ENCODE measurements at places on chromosomes 2 and 18.

- peak; percentile 58 for DNase-seq
Observed at GRCh38 chr2:190069936-190070696, 7.6 kb upstream of the MSTN start.

DNA sequence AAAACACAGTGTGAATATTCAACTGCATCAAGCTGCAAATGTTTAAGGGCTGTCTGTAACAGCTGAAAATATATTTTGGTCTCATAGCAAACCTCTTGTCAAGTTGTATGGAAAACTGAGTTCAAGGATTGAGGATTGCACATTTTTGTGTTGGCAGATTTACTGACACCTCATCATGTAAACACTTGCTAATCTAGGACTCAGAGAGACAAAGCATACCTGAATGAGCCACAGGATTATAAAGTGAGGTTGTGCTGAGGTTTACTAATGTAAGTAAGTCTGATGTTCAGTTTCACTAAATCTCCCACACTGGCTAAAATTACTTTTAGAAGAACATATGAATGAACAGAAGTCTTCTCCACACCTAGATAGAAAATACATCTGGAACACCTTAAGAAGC, 1993.1 kb upstream of the CELF4 start:
- no peak for DNase-seq

DNA sequence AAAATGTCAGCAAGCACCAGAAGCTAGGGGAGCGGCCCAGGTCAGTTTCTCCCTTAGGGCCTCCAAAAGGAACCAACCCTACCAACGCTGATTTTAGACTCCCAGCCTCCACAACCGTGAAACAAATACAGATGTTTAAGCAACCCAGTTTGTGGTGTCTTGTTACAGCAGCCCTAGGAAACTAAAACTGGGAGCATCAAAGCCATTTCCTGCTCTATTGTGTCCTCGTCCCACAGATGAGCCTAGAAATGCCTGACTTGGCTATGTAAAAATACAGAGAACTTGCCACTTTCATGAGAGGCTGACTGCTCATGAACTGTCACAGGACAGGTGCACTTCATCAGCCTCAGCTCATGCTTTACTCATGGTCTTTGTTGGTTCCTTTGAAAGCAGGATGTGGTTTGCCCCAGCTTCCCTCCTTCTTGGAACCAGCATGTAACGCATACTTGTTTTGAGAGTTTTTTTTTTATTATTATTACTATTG, 97.6 kb upstream of the SLC39A10 start:
- DNase-seq = no peak

DNA sequence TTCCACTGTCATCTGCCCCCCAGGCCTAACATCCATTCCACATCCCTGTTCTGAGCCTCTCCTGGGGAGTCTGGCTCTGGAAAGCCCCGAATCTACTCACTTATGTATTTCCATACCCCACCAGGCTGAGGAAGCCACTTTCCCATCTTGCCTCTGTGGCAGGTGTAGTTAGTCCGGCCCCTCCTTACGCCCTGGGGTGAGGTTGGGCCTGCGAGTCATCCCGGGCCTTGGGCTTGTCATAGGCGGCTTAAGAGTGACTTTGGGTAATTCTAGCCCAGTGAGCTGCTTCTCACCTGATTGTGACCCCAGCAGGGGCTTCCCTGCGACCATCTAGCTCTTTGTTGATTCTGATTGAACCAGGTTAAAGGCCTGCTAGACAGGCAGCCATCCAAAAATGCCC, 21.1 kb downstream of the PCARE start:
- DNase-seq = no peak

DNA sequence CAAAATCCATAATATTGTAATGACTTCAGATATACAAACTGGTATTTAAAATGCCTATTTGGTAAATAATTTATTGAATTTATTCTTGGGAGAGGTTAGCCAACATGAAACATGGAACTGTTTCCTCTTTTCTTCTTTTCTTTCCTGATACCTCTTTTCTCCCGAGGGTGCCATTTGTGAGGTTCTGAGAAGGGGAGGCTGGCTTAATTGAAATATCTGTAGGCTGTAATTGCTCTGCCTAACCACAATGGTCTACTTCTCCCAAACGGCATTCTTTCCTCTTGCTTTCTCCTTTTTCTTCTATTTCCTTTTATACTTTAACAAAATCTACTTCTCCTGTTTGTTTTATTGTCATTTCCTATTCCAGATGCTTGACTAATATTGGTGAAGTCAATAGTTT, 114.9 kb downstream of the TCF4 start:
- DNase-seq = no peak

DNA sequence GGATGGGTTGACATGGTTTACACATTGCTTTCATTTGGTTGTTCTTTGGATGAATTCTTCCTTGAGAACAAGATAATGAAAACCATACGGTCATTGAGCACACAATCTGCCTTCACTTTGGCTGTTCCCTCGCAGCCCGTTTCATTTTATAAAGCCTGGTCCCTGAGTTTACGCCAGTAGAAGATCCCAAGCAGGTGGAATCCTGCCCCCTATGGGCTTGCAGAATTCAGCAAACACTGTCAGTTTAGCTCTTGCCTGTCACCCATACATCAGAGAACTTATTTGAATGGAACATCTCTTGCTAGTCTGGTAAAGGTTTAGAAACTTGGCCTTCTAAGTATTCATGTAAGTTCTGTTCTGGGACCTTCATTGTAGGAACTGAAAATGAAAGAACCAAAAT, 666.4 kb upstream of the ZEB2 start:
- DNase-seq = no peak

DNA sequence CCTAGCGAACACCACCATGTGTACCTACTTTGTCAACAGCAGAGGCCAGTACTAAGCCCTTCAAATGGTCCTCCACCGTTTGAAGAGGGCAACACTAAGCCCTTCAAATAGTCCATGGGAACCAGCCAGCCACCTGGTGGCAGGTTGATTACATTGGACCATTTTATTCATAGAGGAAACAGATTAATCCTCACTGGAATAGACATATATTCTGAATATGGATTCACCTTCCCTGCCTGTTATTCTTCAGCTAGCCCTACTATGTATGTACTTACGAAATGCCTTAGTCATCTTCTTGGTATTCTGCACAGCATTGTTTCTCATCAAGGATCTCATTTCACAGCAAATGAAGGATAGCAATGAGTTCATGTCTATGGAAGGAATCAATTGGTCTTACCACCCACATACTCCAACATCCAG, 10.0 kb upstream of the ZNF396 start:
- peak; percentile 34 for DNase-seq

DNA sequence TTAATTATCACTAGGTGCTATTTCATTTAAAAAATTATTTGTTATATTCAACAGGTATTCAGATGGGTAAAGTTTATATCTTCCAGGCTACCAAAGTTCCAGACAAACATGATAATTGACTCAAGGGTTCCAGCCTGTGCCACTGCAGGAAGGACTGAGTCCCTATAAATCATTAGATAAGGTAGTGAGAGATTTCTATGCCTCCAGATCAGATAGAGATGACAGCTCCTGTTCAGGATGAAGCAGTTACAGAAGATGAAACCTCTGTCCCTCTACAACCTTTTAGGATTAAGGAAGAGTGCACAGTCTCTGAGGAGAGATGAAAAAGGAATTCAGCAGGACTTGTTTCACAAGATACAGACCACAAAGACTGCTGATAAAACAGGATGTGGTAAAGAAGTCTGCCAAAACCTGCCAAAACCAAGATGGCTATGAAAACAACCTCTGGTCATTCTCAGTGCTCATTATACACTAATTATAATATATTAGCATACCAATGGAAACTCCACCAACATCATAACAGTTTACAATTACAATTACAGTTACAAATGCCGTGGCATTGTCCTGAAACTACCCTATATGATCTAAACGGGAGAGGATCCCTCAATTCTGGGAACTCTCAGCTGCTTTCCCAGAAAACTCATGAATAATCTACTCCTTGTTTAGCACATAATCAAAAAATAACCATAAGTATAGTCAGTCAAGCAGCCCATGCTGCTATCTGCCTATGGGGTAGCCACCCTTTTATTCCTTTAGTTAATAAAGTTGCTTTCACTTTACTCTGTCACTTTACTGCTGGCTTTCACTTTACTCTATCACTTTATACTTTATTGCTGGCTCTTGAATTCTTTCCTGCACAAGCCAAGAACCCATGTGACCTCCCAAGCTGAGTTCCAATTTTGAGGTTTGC, 288.5 kb downstream of the PDE11A start:
- no peak for DNase-seq

DNA sequence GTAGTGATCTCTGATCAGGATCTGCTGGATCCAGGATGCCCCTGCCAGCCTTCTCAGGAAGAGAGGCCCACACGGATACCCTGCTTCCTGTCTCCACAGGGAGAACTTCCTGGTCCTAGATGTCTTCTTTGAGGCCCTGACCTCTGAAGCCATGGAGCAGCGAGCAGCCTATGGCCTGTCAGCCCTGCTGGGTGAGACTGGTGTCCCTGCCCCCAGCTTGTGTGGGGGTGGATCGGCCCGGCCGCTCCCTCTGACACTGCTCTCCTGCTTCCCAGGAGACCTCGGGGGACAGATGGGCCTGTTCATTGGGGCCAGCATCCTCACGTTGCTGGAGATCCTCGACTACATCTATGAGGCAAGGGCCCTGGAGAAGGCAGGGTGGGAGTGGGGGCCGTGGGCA, 6.6 kb downstream of the CHPF start:
- DNase-seq = no peak

GRCh38 chr2:108396845-108397244, 19.1 kb downstream of the SULT1C4 start:
- DNase-seq = no peak

- DNase-seq = no peak
Observed at GRCh38 chr2:207676827-207677354, 34.5 kb upstream of the CCNYL1 start.

DNA sequence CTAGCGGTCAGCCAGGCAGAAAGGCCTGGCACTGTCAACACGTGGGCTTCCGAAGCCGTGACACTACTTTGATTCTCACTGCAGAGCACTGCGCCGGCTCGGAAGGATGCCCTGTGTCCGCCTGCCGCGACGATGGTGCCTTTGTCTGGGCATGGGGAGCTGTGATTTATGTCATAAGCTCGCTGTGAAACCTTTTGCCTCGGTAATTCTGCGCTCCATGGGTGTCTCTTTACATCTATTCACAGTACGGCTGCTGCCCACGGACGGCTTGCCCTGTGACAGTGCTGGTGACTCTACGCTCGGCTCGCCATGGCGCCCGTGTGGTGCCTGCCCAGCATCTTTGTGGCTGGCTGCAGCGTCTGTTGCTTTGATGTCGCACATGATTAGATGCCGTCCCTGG, 43.1 kb upstream of the GBX2 start:
- DNase-seq = no peak

- DNase-seq = no peak
Observed at GRCh38 chr18:8611916-8612576, 2.8 kb downstream of the RAB12 start.

DNA sequence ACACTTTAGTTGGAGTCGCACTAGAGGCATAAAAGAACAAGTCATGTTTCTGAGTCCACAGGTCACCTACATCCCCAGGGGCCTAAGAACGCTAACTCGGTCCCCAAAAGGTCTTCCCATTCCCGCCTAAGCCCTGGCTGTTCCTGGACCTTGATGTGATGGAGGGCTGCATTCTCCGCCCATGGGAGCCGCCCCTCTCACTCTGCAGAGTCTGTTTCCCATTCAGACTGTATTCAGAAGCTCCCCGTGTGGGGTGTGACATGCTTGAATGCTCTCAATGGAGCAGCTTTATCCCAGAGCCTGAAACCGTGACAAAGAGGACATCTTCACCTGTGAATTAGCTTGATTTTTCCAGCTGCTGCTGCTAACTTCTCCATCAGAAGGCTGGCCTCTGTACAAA, 319.0 kb upstream of the KLHL29 start:
- peak; percentile 21 for DNase-seq

GRCh38 chr2:1476617-1477195, 63.4 kb downstream of the TPO start:
- no peak for DNase-seq

DNA sequence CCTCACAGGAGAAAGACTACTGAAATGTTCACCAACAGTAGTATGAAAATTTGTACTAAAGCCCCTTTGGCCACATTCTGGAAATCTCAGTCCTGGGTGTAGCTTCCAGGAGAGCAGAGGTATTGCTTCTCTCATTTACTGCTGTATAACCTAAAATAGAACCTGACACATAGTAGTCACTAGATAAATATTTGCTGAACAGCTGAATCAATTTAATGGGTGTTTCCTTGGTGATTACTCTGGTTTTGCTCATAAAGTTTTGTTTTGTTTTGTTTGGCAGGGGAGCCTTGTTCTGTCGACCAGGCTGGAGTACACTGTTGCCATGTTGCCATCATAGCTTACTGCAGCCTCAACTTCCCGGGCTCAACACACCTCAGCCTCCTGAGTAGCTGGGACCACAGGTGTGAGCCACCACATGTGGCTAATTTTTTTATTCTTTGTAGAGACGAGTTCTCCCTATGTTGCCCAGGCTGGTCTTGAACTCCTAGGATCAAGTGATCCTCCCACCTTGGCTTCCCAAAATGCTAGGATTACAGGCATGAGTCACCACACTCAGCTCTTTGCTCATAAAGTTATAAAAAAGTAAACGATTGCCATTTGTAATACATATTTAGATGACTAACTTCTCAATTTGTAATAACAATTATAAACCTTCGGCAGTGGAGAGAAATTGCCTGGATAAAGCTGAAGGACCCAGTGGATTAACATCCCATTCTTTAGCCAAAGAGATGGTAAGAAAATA, 11.5 kb upstream of the PARD3B start:
- DNase-seq = no peak

DNA sequence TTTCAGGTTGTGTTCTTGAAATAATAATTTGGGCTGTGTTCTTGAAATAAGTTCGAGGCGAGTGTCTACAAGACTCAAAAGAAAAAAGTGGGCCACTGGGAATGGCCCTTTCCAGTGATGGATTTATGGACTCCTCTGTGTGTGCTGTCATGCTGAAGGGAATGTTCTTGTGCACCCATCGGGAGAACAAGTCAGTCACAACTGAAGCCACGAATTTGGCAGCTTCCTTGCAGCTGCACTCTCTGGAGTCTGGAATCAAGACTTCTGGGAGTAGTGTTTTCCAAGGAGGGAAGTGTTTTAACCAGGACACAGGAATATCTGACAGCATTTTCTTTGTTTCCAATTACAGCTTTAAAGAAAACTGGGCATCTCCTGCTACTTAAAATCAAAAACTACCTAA, 620 bp downstream of the SLC14A1 start:
- no peak for DNase-seq
